CD14-positive monocyte (primary cell): ENCODE measurements at places on chromosomes 2 and 18.

DNA sequence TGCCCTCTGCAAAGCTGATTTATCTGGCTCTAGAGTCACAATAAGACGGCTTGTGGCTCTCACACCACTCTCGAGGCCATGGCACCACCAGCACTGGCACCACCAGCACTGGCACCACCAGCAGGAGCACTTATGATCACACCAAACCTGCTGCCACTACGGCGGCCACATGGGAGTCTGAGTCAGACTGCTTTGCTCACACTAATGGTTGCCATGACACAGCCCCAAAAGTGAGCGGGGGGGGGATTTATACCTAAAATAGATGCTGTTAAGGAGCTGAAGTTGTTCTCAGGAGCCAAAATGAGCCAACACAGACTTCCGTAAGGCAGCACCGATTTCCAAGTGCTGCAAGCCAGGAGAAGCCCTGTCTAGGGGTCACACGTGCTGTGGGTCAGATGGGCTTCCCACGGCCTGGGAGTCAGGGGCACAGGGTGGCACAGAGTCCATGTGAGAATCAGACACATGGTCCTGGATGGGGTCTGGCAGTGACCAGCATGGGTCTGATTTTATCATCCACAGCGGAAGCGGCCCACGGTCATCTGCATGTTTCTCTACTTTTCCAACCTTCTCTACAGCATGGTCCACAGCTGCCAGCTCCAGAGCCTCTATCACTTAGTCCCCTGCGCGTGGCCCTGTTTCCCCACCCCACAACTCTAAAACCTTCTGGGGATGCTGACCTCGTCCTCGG lies 16.7 kb downstream of the DNMT3A start:
- no peak for DNase-seq

- no peak for DNase-seq
These were observed 52.9 kb upstream of the RPL31 start for GRCh38 chr2:100948942-100949811.

DNA sequence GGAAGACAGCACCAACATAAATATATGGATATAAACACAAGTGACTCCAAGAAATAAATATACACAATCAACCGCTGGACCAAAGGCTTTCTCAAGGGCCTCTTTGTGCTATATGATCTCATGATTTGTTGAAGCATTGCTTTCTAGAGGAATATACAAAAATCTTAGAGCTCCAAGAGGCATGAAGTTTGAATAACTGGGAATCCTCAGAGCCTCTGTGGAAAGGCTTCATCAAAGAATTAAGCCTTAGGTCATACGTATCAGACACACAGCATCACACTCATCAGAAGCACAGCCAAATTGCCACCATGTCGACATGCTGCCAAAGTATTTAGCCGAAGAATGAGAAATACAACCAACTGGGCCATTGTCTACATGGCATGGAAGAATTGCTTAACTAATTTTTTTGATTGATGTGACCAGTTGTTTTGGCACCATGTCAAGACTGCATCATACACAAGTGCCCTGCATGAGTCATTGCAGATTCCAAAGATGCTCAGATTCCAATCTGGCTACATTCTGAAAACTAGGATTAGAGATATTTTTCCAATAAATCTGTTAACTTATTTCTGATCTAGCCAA lies 860.6 kb upstream of the ZEB2 start:
- no peak for DNase-seq

DNA sequence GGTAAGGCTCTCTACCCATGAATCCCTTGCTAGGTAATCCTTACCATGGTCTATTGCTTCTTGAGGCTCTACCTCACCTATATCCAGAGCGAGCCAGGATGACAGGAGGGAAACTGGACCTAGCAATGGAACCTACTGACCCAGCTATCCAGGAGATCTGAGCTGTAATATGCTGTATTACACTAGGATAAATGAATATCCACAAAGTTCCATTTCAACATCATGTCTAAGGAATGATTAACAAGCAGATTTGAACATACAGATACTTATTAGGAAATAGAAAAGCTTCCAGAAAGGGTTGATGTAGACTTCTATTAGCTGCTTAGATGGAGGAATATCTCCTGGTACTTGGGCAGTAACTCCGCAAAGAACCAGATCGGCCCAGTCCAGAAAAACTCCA lies 110.1 kb downstream of the BAZ2B start:
- no peak for DNase-seq

- DNase-seq = no peak
These were observed 23.3 kb downstream of the STAMBP start for GRCh38 chr2:73852020-73852419.
